ENCODE measurements at places on chromosomes 11 and 22. TPM values are rescaled to one million over a fixed set of nuclear protein-coding genes. Genes with fewer than 3 reads are reported as not detected.

Gene TESMIN
- total RNA-seq: 26.6 TPM

Gene TRIM49
- total RNA-seq: not detected

Gene PACS1
- total RNA-seq: 68.3 TPM

Gene KRTAP5-9
- 0.26 TPM for total RNA-seq

Gene HEPHL1
- total RNA-seq: not detected

Gene ZBTB16
- 29.6 TPM for total RNA-seq

Gene OR5T1
- total RNA-seq: not detected

Gene PHOX2A
- not detected for total RNA-seq

Gene TTC28
- 35.2 TPM for total RNA-seq

Gene NCAM1
- total RNA-seq: 27.3 TPM

Gene OR5B12
- total RNA-seq: not detected

DNA sequence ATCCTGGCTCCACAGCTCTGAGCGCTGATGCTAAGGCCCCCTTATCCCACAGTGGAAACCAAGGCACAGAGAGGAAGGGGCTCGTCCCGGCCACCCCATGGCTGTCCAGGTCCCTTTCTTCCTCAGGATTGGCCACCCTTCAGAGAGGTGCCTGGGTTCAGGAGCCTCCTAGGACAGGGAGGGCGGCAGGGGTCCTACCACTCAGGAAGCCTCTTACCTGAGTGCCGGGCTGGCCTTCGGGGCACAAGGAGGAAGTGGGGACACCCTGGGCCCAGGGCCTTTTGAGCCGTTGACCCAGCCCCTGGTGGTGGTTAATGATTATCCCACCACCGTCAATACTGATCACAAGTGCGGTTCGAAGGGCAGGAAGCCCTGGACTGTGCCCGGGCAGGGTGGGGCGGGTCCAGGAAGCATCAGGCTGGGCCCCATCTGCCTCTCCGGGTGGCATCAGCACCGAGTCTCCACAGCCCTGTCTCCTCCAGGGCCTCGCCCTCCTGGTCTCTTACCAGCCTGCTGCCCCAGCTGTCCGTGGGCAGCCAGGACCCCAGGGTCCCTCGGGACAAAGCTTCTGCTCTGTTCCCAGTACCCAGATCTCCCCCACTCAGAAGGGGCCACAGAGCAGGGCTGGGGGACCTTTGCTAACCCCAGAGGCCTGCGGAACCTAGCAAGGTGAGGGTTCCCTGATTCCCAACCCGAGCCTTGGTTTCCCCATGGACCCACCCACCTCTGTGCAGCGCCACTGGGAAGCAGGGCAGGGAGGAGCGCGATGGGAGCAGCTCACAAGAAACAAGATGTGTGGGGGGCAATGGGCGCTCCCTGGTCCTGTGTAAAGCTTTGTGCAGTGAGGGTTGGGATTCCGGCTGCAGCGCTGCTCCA lies 15.0 kb upstream of the EHD1 start:
- no peak for DNase-seq

DNA sequence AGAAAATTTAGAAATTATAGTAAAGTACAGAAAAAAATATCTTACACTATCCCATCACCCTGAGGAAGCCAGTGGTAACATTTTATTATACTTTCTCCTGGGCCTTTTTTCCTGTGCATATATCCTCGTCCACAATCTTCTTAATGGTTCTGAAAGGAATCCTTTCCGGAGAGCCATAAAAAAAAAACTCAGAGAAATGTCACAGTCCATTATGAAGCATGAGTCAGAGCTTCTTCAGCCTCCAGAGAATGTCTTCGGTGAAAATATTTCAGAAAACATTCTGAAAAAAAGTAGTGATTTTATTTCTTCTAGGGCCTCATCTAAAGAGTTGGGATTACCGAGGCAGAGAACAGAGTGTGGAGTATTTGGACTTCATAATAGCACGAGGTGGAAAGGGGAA lies 163.4 kb downstream of the INSC start:
- no peak for DNase-seq

DNA sequence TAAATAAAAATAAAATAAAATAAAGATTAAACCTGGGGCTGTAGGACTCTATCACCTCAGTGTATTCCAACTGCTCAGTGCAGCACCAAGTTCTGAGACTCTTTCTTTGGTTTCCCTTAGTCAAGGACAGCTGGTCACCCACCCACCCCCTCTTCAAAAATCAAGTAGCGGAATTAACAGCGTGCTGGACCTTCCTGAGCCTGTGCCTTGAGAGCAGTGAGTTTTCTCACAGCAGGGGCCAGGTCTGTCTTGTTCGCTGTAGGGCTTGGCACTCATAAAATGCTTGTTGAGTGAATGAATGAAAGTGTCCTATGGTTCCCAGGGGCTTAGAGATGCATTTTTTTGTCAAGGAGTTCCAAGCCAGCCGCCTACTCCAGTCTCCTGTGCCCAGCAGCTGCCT lies 2.9 kb upstream of the ALX4 start:
- DNase-seq: no peak

DNA sequence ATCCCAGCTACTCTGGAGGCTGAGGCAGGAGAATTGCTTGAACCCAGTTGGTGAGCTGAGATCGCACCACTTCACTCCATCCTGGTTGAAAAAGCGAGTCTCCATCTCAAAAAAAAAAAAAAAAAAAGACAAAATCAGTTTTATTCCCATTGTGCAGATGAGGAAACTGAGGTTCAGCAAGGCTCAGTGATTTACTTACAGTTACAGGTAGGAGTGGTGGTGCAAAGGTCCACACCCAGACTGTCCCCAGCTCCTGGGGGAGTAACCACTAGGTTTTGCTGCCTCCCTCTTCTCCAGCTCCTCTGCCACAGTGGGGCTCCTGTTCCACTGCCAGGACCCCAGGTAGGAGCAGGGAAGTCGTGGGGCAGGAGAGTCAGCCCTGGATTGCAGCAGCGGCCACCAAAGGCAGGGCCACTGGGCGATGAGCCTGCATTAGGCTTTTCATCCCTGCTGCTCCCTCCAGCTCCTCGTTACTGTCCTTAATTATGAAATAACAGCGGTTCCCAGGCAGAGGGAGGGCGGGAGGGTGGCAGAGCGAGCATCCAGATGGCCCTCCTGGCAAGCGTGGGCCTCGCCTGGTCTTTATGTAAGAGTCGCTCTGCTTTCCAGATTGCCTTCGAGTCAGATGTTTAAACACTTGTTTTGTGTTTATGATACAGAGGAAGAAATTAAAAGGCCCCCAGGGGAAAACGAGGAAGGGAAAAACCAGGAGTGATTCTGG lies 15.5 kb upstream of the RASD2 start:
- no peak for DNase-seq

DNA sequence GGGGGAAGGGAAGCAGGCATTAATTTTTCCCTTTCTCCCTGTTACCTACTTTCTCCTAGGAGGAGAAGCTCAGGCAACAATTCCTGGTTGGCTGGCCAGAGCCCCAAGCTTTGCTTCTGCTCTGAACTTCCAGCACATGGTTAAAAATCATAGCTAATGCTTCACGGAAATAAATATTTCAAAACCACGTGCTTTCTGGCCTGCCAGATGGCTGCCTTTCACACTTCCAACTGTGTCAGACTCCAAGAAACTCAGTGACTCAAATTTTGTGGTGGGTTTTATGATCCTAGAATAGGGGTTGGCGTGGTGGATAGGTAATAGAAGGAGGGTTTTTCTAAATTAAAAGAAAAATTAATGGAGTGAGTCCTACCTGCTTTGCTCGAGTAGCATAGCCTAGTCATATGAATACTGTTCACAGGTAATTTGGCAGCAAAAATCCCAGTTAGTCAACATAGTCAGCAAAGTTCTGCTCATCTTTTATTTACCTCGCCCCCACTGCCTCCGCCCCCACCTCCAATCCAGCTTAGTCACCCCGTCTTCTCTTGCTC lies 58.6 kb downstream of the SC5D start:
- no peak for DNase-seq

DNA sequence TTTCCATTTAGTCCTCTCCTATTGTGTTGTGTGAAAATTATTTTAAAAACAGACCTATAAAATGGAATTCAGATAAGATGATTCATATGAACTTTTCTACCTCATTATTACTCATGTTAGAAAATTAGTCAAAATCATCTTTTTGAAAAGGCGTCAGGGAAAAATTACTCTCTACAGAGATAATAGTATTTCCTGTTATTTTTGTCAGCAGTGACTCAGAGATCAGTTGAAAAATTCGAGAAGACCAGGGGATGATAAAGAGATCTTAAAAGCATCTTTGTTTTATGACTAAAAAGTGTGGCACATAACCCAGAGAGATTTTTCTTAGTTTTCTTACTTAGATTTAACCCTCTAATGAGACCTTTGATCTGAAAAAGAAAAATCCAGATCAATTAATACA lies 157.9 kb upstream of the CARD18 start:
- no peak for DNase-seq

- DNase-seq: no peak
These were observed 33.5 kb downstream of the LRP5 start for GRCh38 chr11:68345776-68346461.

DNA sequence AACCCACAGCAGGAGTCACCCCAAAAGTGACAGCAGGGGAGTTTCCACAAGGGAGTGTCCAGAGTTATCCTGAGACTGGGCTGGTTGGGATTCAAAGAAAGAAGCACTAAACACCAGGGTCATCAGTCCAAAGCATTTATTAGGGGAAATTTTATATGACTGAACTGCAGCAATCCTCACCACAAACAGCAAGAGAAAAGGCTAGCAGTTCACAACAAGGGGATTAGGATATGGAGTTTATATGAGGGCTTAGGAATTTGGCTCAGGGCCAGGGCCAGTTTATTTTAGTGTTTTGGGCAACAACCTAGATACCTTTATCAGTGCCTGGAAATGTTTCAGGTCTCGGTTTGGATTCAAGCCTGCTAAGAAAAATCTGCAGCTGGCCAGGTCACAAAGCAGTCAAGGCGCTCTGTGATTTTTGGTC lies 4.6 kb upstream of the TMEM126A start:
- DNase-seq: no peak

- DNase-seq: no peak
These were observed 65.4 kb downstream of the LINC01488 start for GRCh38 chr11:69546735-69547370.

GRCh38 chr11:19652623-19653375 lies 59.8 kb upstream of the NAV2 start:
- DNase-seq: no peak

DNA sequence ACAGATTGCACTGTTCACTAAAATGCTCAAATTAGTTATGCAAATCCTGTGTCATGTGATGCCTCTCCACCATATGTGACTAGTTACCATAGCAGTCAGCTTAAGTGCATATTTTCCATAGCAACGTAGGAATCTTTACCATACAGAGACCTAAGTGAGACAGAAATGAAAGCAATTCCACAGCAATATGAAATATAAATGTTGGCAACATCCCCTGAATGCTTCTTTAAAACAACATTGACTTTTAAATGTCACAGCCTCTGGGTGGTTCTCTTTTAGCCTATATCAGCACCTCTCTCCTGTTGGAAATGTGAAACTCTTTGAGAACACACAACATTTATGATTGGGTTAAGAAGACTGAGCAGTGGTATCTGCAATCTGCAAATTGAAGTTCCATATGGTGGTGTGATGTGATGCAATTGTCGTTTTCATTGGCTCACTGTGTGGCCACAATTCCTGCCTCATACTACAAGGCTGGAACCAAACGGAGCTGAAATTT lies 814.6 kb downstream of the DLG2 start:
- no peak for DNase-seq

DNA sequence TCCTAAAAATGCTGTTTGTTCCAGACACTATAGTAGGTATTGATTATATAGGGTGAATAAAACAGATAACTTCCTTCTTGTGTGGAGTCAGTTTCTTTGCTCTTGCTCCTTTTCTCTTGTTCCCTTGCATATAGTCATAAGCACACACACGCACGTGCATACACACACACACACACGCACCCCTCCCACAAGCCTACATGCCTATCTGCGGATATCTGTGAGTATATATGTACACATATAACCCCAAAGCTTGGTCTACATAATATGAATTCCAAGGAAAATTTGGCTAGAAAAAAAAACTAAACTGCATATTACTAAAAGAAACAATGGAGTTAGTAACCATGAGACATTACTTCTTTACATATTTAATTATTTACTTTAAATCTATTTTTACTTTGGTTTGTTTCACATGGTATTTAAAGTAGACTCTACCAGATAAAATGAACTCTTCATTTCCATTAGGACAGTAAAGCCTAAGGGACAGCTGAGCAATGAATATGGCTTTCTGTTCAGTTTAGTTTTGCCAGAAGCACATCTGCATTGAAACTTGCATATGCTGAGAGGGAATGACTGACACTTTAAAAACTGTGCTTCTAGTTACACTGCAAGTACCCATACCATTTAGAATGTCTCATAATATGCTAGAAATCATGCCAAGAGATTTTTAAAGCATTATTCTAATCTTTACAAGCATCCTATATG lies 676.4 kb downstream of the DLG2 start:
- no peak for DNase-seq

- no peak for DNase-seq
These were observed 10.8 kb upstream of the HSPA8 start for GRCh38 chr11:123072762-123073161.

DNA sequence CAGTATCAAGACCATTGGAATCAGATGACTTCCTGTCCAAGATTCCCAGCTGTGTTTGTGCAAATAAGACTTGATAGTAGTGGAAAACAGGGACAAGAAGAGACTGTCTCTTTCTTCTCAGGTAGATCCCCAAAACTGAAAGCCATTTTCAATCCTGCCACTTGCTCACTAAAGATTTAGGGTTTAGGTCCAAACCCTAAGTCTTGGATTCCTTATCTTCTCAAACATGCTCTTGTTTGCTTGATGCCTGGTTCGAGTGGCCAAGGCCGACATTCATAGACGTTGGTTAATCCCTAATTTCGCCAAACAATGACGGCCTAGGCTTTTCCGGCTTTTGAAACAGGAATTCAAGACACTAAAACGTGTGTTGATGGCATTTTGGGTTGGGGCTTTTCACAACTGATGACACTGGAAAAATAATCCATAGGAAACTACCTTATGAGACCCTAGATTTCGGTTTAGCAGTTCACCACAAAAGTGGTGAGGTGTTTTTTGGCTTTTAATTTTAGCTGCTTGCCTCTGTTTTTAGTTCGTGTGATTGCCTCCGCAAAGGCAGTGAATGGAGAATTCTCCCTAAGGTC lies 1.0 kb upstream of the GTPBP1 start:
- DNase-seq: no peak

GRCh38 chr11:66857927-66858185 lies 992 bp downstream of the LRFN4 start:
- DNase-seq: no peak

DNA sequence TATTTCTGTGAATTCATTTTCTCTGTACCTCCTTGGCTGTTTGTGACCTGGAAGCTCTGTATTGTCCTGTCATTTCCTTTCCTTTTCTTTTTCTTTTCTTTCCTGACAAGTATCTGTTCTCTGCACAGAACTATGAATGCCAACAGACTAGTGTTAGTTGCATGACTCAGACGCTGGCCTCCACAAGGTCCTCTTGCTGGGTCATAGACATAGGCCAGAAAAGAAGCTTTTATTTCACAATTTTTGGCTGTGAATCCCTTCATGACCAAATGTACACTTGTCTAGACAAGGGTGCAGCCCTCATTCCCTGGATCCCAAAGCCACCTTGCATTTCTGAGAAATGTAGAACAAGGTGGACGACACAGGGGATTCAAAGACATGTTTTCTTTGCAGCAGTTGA lies 104.1 kb upstream of the MTNR1B start:
- DNase-seq: no peak

All from progenitor cell of endocrine pancreas (in vitro differentiated cells).